ENCODE measurements at places on chromosomes 7 and 10. TPM values are rescaled to one million over a fixed set of nuclear protein-coding genes. Genes with fewer than 3 reads are reported as not detected.

The CHST15 gene
- 5.6 TPM for total RNA-seq

The NXPH1 gene
- not detected for total RNA-seq

The SHOC2 gene
- 70.1 TPM for total RNA-seq

The MINDY4 gene
- 13.2 TPM for total RNA-seq

The DRGX gene
- total RNA-seq: not detected
